Thoracic aorta (tissue), 2 donors: ENCODE measurements at places on chromosomes 5 and 9.

DNA sequence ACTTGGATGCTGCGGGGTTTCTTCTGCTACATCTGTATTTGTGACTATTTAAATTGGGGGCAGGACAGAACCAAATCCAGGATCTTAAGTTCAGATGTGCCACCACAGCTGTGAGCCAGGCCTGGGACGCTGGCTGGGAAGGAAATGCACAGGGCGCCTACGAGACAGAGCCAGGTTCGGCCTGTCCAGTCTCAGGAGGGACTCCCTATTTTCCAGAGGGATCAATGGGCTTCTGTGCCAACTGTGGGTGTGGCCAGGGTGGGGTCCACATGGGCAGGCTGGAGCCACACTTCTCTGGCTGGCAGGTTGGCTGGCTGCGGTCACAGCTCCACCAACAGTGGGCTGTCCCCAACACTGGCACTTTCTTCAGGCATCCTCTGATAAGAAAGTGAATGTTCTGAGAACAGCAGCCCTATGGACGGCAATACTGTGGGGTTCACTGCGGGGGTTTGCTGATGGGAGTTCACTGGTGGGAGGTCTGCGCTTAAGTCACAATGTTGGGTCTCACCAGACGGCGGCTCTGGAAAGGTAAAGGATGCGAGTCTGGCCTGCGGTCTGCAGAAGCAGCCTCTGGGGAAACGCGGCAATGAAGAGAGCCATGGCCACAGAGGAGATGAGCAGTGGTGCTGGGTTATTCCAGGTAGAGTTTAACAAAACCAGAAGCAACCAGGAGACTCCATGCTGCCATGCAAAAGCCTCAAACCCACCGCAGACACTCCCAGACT, 78.1 kb downstream of the DAP start:
- no peak overlapping the region for H3K27ac ChIP-seq
- no peaks in the 10 kb centered on the region for H3K4me1 ChIP-seq
- H3K36me3 ChIP-seq, result peaks cover 48% of the 10 kb centered on the region
- no peak for DNase-seq
- H3K4me3 ChIP-seq, result no peak overlapping the region
- H3K27me3 ChIP-seq, result no peaks in the 10 kb centered on the region

DNA sequence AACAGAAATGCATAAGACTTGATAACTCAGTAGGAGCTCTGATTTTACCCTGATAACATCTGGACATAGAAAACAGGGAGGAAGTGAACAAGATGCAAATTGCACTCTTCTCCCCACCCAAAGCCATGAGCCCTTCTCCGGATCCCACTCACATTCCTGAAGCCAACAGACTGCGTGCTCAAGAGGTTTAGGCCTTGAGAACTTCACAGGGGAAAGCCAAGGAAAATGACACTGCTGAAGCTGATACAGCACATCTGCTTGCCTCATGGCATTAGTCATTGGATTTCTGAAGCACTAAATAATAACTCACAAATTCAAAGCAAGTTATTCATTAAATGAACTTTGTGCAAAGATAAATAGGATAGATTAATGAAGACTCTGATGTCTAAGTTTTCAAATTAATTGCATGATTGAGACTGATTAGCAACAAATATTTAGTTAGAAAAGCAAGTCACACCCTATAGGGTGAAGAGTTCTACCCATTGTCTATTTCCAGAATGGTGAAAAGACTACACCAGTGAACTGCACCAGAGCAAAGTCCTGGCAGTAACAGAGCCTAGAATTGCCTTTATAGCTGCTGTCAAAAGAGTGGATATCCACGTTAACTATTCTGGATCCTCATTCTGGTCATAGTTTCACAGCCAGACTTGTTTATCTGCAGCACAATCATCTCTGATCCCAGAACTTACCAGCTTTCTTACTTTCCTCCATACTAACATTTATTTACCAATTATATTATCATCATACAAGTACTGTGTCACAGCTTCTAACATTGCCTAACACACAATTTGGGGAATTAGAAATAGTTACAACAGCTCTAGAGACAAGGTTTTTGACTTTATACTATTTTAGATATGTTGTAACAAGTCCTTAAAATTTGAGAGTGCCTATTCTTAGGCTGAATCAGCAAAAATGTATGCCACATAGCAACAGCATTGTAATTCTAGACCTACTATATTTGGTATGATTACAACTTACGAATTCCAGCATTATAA, 432.1 kb upstream of the RGMB start:
- H3K36me3 ChIP-seq, result no peaks in the 10 kb centered on the region
- no peak overlapping the region for H3K27ac ChIP-seq
- no peak for DNase-seq
- H3K4me3 ChIP-seq, result no peak overlapping the region
- no peaks in the 10 kb centered on the region for H3K27me3 ChIP-seq

- H3K36me3 ChIP-seq, result peaks cover 19% of the 10 kb centered on the region
- no peak for DNase-seq
- no peak overlapping the region for H3K27ac ChIP-seq
- peaks cover 1% of the 10 kb centered on the region for H3K4me1 ChIP-seq
Observed at GRCh38 chr9:137449081-137449844, 8.1 kb upstream of the ENTPD8 start.

GRCh38 chr9:37187713-37188439, 67.5 kb downstream of the ZCCHC7 start:
- H3K27me3 ChIP-seq, result no peaks in the 10 kb centered on the region
- H3K36me3 ChIP-seq, result peaks cover 3% of the 10 kb centered on the region
- no peak overlapping the region for H3K4me3 ChIP-seq

DNA sequence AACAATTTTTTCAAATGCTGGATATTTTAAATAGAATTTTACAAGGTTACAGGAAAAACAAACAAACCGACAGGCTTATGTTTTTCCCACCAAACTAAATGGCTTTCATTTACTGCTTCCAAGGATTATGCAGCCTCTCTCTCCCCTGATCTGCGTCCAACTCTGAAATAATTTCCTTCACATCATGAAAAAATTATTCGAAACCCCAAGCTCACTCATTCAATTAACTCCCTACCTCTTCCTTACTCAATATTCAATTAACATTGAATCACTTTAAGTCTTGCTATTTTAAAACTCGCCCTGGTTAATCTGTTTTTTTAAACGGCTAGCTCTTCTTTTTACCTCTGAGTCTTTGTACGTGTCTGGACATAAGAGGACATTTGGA, 336.2 kb downstream of the AGTPBP1 start:
- no peak overlapping the region for H3K27ac ChIP-seq
- no peaks in the 10 kb centered on the region for H3K4me1 ChIP-seq
- H3K4me3 ChIP-seq, result no peak overlapping the region
- no peak for DNase-seq
- H3K27me3 ChIP-seq, result no peaks in the 10 kb centered on the region
- no peaks in the 10 kb centered on the region for H3K36me3 ChIP-seq

- no peak overlapping the region for H3K4me3 ChIP-seq
- no peaks in the 10 kb centered on the region for H3K4me1 ChIP-seq
- no peak for DNase-seq
- H3K27me3 ChIP-seq, result no peaks in the 10 kb centered on the region
Observed at GRCh38 chr5:13540168-13540750, 404.2 kb downstream of the DNAH5 start.

DNA sequence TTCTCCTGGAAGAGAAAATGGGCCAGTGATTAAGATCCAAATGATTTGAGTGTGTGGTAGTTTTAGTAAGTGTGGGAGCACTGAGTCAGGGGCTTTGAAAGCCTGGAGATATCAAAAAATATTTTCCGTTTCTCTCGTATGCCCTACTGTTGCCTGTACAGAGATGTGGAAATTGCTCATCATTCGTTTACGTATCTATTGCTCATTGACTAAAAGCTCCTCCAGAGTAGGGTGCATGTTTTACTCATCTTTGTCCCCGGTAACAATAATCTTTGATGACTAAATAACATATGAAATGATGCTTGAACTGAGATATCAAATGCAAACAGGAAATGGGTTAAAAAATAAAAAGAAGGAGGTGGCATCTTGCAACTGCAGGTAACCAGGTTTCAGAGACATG, 114.2 kb upstream of the FST start:
- DNase-seq, result no peak
- no peaks in the 10 kb centered on the region for H3K27me3 ChIP-seq
- no peak overlapping the region for H3K27ac ChIP-seq
- H3K4me1 ChIP-seq, result peaks cover 14% of the 10 kb centered on the region
- H3K36me3 ChIP-seq, result no peaks in the 10 kb centered on the region

- no peak overlapping the region for H3K4me3 ChIP-seq
- H3K4me1 ChIP-seq, result peaks cover 8% of the 10 kb centered on the region
- H3K36me3 ChIP-seq, result no peaks in the 10 kb centered on the region
- H3K27me3 ChIP-seq, result no peaks in the 10 kb centered on the region
- DNase-seq, result peak; percentile 25
Observed at GRCh38 chr5:149636861-149637246, 55.6 kb downstream of the ARHGEF37 start.

- no peaks in the 10 kb centered on the region for H3K27me3 ChIP-seq
- no peak overlapping the region for H3K4me3 ChIP-seq
- H3K4me1 ChIP-seq, result peaks cover 6% of the 10 kb centered on the region
- peak; percentile 24 for DNase-seq
- no peaks in the 10 kb centered on the region for H3K36me3 ChIP-seq
- H3K27ac ChIP-seq, result no peak overlapping the region
Observed at GRCh38 chr9:109903515-109904138, 123.6 kb downstream of the PALM2AKAP2 start.

DNA sequence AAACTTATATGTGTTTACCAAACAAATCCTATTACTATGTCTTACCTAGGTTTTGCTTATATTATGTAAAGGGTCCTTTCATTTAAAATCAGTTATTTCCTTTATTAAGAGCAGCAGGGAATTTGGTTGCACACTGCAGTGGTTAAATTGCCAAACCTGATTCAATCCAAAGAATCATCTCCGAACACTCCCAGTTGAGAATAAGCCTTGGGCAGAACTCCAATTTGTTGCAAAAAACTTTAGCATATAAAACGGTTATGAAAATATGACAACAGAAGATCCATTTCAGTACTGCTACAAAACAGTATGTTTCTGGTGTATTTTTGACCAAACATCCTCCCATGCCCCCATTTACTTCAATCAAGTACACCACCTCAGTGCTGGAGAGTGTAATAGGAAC, 587.0 kb upstream of the GRAMD2B start:
- H3K4me1 ChIP-seq, result no peaks in the 10 kb centered on the region
- H3K27me3 ChIP-seq, result no peaks in the 10 kb centered on the region
- H3K36me3 ChIP-seq, result no peaks in the 10 kb centered on the region
- H3K4me3 ChIP-seq, result no peak overlapping the region

- H3K4me1 ChIP-seq, result peaks cover 31% of the 10 kb centered on the region
- no peak for DNase-seq
- H3K4me3 ChIP-seq, result no peak overlapping the region
Observed at GRCh38 chr5:68459093-68459809, 243.7 kb downstream of the PIK3R1 start.

DNA sequence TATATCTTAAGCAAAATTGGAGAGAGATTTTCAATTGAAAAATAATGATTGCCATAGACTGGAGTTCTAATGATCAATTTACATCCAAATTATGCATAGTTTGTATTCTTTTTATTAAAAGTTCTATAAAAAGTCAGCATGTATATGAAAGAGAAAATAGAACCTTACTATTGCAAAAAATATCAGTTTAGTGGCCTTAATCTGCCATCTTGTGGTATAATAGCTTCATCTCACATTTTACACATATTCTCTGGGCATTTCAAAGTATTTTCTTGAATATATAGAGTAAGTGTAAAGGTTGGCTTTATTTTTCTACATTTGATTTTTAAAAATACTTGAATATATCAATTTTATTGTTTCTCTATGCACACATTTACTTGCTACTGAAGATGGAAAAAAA, 1858.6 kb upstream of the CDH9 start:
- DNase-seq, result no peak
- H3K36me3 ChIP-seq, result no peaks in the 10 kb centered on the region
- no peak overlapping the region for H3K27ac ChIP-seq
- no peak overlapping the region for H3K4me3 ChIP-seq
